ENCODE measurements at places on chromosomes 6 and 20. TPM values are rescaled to one million over a fixed set of nuclear protein-coding genes. Genes with fewer than 3 reads are reported as not detected.

DNA sequence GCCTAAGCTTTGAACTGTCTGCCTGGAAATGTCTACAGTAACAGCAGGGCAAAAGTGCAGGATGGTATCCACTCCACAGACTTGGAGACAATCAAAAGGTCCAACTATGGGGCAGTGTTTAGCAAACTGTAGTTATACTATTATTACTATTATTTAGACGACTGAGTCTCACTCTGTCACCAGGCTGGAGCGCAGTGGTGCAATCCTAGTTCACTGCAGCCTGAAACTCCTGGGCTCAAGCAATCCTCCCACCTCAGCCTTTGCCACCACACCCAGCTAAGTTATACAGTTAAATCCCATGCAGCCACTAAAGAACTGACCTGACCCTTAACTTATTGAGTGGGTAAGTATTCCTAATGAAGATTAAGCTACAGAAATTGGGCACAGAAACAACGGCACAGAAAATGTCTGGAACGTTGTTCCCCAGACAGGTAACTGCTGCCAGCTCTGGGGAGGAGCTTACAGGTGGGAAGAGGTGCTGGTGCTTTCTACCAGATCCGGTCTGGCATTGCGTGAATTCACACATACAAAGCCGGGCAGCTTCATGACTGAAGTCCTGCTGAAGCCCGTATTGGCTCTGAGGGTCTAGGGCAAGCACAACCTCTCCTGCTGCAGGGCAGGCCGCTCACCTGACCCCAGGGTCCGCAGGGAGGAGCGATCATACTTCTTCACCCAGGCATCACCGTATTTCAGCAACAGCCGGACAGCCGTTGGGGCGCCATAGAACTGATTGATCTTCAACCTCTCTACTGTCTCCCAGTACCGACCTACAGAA lies 27.0 kb upstream of the APMAP start:
- no peak for DNase-seq

DNA sequence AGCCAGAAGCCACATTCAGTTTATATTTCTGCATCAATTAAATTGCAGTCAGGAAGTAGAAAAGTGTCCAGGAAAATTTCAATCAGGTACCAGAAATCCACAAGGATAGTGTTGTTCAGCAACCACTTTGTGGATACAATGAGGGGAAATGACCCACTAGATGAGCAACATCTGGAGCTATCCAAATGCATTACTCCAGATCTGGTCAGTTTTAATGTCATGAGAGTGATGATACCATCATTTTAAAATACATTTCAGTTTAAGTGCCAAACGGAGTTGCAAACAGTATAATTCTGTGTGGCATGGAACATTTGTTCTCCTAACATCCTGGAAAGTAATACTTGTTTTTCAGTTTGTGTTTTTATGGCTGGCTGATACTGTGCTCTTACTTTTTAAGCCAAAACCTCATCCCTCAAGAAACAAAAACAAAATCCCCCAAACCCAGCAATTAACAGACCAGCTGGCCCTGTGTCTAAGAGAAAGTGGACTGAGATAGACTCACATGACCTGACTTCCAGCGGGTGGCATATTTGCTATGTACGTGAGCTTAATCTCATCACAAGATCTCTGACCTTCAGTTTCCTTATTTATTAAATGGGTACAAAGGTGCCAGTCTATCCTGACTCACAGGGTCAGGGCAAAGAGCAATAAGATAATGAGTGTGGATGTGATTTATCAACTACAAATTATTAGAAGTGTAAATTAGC lies 58.8 kb upstream of the CNKSR3 start:
- no peak for DNase-seq

DNA sequence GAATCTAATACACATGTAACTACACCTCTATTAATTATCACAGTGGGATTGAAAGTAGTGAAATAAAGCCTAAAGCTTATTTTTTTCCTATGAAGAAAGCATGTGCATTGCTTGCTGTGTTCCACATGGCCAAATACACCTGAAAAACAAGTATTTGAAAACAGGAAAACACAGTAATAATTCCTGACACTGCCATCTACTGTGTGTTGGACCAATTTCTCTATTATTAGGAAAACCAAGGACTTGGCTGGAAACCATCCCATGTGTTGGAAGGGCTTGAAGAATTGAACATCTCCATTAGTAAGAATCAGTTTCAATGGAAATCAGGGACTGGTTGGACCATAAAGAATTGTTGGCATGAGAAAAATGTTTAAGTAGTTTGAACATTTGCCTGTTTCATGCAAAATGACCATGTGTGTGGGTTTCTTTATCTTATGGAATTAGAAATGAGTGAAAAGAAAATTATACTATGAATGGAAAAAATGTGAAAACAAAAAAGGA lies 124.1 kb downstream of the PHF3 start:
- DNase-seq: no peak

DNA sequence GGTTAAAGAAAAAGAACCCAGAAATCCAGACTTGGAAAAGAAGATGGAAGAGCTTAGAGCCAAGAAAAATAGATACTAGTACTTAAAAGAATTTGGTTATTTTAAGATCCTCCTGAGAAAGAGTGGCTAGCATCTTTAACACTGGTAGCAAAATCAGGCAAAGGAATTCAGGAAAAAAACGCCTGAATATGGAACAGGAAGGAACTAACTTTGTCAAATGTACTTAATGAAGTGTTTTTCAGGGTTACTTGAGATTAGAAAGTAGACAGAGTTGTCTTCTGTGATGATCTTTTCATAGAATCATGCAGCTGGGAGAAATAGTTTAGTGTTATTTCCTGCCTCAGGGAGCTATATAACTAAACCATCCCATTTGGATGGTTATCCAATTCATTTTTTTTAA lies 50.8 kb upstream of the SASH1 start:
- no peak for DNase-seq

GRCh38 chr6:138681627-138682026 lies 91.9 kb upstream of the CCDC28A start:
- no peak for DNase-seq

DNA sequence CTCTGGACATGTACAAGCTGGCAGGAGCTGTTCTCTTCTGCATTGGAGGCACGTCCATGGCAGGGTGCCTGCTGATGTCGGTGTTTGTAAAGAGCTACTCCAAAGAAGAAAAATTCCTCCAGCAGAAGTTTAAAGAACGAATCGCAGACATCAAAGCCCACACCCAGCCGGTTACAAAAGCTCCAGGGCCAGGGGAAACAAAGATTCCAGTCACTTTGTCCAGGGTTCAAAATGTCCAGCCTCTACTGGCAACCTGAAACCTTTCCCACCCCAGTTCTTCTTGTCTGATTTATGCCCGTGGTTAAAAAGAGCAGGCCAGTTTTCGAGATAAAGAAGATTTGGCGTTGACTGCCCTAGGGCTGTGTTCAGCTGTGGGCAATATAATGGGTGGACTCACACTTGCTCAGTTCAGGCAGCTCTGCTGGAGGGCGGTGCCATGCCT lies 19.7 kb downstream of the NRSN1 start:
- DNase-seq: no peak

DNA sequence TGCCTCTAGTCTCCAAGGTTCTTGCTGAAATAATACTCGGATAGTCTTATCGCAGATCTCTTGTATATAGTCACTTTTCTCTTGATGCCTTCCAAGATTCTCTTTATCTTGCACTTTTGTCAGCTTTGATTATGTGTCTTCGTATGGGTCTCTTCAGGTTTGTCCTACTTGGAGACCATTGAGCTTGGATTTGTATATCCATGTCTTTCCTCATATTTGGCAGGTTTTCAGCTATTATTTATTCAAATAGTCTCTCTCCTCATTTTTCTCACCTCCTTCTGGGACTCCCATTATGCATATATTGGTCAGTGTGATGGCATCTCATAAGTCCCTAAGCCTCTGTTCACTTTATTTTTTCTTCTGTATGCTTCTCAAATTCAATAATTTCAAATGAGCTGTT lies 23.0 kb downstream of the ECI2 start:
- no peak for DNase-seq

DNA sequence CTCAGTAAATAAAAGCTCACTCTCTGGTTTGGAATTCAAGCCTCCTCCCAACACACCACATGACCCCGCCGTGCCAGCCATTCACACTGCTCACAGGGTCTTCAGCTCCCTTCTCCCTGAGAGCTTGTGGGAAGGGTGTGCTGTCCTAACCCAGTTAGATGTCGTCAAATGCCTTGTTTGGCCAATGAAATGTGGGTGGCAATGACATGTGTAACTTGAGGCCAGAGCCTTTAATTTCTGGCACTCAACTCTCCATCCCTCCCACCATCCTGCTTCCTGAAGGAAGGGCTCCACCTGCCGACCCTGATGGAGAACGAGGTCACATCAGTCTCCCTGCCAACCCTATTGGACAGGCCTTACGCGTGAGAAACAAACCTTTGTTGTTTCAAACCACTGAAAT lies 224.5 kb upstream of the AGPAT4 start:
- DNase-seq: peak; percentile 88

DNA sequence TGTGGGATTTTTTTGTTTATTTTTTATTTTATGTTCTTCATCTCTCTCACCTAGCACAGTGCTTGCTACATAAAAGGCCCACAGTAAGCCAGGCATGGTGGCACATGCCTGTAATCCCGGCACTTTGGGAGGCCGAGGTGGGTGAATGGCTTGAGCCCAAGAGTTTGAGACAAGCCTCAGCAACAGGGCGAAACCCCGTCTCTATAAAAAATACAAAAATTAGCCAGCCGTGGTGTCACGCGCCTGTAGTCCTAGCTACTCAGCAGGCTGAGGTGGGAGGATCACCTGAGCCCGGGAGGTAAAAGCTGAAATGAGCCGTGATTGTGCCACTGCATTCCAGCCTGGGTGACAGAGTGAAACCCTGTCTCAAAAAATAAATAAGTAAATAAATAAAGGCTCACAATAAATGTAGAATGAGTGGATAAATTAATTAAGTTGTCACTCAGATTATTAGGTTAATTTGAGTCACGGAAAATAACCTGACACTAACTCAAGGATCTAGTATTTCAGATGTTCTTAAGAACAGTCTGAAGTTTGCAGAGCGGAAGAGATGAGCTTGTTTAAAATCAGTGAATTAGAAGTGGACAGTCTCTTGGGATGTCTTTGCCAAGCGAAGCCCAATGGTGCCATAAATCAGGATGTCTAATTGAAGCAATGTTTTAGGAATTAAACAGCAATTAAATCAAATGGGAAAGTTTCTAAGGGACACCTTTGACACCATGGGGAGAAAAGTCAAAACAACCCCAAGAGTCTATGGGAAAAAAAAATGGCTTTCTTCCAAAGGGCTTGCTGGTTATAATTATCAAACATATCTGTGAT lies 214.4 kb downstream of the ZNF217 start:
- no peak for DNase-seq

DNA sequence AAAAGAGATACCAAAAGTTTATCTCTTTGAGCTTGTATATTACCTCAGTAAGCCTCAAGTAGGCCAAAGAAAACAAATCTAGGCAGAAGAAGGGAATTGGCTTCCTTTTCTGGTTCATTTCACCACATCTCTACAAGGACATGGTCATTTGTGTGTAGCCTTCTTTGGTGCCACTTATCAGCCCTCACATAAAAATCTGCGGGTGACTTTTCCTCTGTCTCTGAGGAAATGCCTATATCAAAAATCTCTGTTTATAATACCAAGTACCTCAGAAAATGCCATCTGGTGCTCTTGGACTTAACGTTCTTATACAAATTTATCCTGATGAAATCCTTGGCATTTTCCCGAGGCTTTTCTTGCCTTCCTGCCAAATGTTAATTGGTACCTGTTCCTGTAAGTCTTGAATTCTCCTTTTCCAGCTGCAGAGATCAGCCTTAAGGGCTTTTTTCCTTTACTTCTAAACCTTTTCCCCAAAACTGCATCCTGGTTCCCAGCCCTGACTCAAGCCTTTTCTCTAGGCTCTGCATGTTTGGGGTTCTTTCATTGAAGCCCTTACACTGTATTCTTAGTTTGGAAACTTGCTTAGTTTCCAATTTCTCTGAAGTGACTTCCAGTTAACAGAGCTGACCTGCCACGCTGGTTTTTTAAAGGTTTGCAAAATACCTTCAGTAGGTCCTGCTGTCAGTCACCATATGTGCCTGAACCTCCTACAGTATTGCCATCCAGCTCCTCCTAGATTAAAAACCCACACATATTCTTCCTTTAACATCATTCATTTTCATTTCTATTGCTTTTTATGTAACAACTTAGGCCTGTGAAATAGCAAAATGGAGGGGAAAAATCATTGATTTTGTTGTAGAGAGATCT lies 191.2 kb upstream of the PREP start:
- DNase-seq: no peak

DNA sequence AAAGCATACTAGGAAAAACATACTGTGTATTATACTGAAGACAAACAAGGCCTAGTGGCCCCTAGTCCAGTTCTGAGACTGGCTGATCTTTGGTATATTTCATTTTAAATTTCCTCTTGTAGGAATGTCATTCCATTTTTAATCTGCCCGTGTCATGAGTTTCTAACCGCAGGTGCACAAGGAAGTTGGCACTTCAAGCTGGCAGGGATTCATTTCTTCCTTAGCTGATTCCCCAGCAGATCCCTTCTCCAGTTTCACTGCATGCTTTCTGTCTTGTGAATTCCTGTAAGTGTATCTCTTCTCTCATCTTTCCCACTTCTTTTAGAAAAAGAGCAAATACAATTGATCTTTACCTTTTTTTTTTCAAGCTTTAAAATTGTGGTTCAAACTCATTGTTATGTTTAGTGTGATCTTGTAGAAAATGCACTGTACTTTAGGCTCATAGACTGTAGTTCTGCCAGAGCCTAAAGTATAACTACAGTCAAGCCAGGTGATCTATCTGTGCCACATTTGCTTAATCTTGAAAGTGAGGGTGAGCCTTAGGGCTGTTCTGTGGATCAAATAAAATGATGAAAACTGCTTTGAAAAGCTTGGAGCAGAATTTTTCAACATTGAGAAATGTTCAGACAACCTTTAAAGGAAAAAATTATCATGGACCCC lies 37.0 kb downstream of the RNF217 start:
- DNase-seq: no peak

GRCh38 chr20:35490736-35491181 lies 35.4 kb downstream of the CEP250 start:
- DNase-seq: no peak

DNA sequence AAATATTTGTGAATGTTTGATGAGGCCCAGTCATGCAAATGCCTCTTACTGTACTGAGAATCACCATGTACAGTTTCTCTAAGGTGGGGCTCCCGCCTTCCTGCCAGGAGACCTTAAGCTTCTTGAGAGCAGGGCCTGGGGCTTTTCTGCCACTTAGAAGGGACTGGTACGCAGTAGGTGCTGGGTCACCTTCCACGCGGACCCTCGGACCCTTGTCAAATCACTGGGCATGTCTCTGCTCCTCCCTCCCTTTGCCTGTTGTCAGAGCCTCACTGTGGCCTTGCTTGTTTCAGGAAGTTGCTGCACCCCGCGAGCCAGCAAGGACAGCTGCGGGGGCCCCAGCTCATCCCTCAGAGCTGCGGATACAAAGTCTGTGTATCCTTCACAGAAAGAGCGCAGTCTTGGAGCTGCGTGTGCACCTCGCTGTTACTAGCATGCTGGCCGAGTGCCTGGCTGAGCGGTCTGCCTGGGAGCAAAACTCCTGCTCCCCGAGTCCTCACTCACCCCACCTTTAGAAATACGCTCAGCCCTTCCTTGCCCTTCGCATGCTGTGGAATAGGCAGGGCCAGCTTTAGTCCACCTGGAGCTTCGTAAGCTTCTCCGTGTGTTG lies 30.7 kb upstream of the IRF4 start:
- no peak for DNase-seq

Gene PTK7
- 126 TPM for total RNA-seq

Gene BANF2
- total RNA-seq: not detected

Gene AK9
- total RNA-seq: 3.0 TPM

Gene SOBP
- 3.8 TPM for total RNA-seq

Gene POM121L2
- not detected for total RNA-seq

Gene CHRNA4
- 1.1 TPM for total RNA-seq

All from H9 (cell line).